ENCODE measurements at places on chromosomes 16 and 17.
A peak's percentile ranks its signal among the peaks of the same experiment; 100 is the strongest.

GRCh38 chr17:36152639-36153120 lies 23.8 kb downstream of the TBC1D3B start:
- no peak for DNase-seq

GRCh38 chr17:48023400-48024148 lies 14.0 kb downstream of the COPZ2 start:
- no peak for DNase-seq

- no peak for DNase-seq
These were observed 7.1 kb upstream of the LGALS3BP start for GRCh38 chr17:78986649-78987328.

- no peak for DNase-seq
These were observed 6.9 kb downstream of the CHD9 start for GRCh38 chr16:53061701-53062159.

DNA sequence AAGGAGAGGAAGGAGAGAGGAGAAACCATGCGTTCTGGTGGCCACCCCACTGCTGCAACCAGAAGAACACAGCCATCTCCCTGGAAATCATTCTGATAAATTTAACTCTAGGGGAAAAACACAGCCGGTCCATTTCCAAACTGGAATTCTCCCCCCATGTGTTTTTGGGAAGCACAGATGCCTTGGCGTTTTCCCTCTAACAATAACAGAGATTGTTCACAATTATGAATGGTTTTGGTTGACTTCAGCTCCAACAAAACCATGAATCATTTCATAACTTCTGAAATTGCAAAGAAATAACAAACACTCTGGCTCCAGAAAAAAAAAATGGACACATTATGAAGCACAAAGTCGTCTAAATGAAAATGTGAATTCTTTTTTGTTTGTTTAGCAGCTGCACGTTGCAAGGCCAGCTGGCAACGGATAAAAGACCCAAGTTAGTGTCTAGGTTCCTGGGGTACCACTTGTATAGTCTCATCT lies 46.2 kb downstream of the GNAO1 start:
- no peak for DNase-seq

DNA sequence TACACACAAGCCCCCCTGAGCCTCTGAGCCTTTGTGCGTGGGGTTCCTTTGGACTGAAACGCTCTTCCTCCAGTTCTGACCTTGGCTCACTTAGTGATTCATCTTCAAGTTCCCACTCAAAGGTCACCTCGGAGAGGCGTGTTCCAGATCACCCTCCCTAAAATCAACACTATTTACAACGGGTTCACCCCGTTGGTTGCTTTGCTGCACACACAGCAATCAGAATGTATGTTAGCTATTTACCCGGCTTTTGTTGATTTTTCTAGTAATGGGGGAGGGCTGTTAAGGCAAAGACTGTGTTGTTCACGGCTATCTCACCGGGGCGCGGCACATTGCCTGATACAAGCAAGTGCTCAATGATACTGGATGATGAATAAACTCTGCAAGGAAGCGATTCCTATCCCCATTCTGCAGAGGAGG lies 977 bp downstream of the NAGPA start:
- DNase-seq: no peak

GRCh38 chr16:55370762-55371482 lies 46.9 kb downstream of the IRX6 start:
- no peak for DNase-seq

GRCh38 chr17:79361873-79362771 lies 248.7 kb downstream of the RBFOX3 start:
- no peak for DNase-seq

- no peak for DNase-seq
These were observed 11.6 kb upstream of the ADGRG1 start for GRCh38 chr16:57616876-57617275.

DNA sequence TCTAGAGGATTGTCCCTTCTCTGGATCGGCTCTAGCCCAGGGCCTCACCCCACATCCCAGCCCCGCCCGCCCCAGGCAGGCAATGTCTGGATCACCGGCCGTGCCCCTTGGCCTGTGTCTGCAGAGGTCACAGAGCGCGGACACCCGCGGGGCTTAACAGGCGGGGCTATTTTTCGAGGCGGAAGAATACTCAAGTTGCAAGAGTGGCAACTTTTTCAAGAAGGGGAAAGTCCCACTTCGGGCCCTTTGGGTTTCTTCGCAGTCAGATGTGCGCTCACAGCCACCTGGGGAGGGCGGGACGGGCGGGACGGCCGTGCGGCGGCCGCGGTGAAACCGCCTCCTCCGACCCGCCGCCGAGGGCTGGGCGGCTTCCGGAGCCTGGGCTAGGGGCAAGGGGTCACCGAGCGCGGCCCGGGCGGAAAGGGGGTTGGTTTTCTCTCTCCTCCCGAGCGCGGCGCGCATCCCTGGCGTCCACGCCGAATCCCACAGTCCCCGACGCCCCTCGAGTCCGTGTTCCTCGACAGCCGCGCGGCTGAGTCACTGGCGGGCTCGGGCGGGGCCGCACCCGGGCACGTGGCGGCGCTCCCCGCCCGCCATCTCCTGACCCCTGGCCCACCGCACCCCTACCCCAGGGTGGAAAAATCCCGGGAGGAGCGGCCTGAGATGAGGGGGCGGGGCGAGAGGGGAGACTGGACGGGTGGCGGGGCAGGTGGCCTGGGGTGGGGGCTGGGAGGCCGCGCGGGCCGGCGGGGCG lies 1.2 kb upstream of the PFN1 start:
- DNase-seq: peak; percentile 37

- no peak for DNase-seq
These were observed 19.7 kb downstream of the C16orf74 start for GRCh38 chr16:85731179-85731578.

- no peak for DNase-seq
These were observed 208.1 kb downstream of the ABCC12 start for GRCh38 chr16:47947723-47948122.

DNA sequence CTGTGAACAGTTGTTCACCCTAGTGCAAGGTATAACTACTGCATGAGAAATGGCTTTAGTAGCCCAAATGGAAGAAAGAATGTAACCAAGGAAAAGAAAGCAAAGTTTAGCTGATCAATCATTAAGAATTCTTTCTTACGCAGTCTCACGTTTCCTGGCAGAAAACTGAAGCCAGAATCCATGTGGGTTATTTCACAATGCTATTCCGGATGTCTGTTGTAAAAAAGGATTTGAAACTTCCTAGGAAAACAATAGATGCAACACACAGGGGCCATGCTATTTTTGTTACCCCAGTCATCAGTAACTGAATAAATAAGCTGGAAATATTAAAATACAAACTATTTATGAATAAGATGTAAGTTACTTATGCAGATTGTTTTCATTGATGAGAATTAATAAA lies 802.5 kb downstream of the CDH8 start:
- DNase-seq: no peak

- DNase-seq: no peak
These were observed 571 bp upstream of the NME1 start for GRCh38 chr17:51152766-51153209.

- peak; percentile 90 for DNase-seq
These were observed 204.6 kb downstream of the STX8 start for GRCh38 chr17:9371019-9371418.

DNA sequence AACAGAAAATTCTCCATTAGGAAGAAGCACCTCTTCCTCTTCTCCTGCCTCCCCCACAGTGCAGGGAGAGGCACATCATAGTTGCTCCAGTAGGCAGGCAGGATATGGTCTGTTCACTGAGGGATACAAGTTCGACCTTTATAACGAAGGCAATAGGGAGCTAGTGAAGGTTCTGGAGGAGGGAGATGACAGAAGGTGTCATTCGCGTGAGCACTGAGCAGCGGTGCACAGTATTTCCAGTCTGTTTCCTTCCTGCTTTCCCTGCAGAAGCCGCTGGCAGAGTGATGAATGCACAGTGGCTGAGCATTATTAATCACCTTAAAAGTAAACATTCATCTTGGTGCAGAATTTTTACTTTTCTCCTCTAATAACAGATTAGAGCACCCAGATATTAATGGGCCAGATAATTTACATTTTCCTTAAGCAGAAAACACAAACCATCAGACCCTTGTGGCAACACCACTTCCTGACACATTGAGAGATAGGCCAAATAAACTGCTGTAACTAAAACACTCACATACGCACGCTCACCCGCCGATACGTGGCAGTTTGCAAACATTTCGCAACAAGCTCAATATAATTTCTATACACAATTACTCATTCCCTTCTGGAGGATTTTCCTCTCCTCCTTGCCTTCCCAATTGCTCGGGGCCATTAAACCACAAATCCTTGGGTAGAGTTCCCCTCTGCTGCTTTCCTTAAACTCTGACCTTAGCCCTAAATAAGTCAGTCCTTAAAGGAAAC lies 69.5 kb downstream of the AIPL1 start:
- peak; percentile 66 for DNase-seq

- no peak for DNase-seq
These were observed 49.0 kb downstream of the RTN4RL1 start for GRCh38 chr17:1976000-1976682.

DNA sequence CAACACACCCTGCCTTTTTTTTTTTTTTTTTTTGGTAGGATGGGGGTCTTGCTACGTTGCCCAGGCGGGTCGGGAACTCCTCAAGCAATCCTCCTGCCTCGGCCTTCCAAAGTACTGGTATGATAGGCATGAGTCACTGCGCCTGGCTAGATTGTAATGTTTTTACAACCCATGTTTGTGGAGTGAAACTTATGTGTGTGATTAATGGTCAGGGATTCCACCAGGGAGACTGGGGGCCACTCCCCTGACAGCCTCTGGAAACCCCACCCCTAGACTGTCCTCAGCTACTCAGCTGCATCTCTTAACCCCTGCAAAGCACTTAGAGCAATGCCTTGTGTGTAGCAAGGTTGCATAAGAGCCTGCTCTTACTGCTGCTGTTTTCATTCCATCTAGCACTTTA lies 220.5 kb downstream of the PARN start:
- peak; percentile 73 for DNase-seq

DNA sequence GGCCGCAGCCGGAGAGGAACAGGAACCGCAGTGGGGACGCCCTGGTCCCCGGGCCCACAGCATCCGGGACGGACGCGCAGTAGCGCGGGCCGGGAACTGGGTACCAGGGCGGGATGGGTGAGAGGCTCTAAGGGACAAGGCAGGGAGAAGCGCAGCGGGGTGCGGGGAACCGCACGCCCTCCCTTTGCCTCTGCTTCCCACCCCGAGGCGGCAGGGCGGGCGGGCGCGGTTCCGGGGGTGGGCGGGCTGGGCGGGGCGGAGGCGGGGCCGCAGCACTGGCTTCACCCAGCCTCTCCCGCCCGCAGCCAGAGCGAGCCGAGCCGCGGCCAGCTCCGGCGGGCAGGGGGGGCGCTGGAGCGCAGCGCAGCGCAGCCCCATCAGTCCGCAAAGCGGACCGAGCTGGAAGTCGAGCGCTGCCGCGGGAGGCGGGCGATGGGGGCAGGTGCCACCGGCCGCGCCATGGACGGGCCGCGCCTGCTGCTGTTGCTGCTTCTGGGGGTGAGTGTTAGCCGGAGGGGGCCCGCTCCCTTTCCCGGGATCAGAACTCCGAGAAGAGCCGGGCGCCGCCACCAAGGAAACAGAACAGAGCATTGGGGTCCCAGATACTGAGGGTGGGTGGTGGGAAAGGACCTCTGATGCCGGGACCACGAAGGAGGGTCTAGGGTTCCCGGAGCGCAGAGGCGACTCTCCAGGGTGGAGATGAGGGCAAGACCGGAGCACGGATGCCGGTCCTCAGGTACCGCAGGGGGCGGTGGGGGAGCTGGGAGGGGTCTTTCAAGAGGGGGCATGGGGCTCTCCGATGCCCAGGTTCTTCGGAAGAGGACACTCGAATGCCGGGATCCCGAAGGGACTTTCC lies at the start of gene NGFR:
Gene NGFR, plus strand, starts transcription at position 308 of the 856 bp plus-strand sequence. Its CDS starts 125 bp downstream, at position 433.
- no peak for DNase-seq

GRCh38 chr17:77321649-77322513 lies 181.1 kb downstream of the SEC14L1 start:
- no peak for DNase-seq

DNA sequence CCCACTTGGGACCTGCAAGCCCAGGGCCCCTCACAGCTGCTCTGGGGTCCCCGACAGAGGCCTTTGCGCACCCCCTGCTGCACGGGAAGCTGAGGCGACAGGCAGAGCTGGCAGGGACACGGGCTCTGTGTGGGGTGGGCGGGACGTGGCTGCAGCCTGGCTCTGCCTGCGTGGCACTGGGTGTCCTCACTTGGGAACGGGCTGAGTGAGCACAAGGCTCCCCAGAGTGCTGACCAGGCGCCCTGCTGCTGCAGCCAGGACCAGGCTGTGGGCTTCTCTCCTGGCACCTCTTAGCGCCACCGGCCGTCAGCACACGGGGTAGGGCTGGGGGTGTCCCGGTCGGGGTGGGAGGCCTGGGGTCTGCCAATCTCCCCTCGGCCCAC lies 6.6 kb downstream of the C1QTNF8 start:
- DNase-seq: no peak

GRCh38 chr17:33099906-33100305 lies 108.3 kb downstream of the SPACA3 start:
- DNase-seq: no peak

DNA sequence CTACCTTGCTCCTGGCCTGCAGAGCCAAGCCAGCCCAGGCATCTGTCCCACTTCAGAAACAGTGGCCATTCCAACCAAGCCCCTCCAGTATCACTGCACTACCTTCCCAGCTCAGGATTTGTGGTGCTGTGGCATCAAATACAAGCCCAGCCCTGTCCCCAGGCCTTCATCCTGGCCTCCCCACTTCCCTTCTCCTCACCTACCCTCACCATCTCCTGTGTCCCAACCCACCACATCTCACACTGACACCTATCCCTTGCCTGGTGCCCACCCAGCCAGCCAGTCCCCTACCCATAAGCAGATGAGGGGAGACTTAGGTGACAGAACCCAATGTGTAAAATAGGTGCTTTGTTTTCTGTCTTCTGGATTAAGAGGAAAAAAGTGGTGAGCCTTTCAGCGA lies 66.0 kb upstream of the CDH5 start:
- DNase-seq: no peak

DNA sequence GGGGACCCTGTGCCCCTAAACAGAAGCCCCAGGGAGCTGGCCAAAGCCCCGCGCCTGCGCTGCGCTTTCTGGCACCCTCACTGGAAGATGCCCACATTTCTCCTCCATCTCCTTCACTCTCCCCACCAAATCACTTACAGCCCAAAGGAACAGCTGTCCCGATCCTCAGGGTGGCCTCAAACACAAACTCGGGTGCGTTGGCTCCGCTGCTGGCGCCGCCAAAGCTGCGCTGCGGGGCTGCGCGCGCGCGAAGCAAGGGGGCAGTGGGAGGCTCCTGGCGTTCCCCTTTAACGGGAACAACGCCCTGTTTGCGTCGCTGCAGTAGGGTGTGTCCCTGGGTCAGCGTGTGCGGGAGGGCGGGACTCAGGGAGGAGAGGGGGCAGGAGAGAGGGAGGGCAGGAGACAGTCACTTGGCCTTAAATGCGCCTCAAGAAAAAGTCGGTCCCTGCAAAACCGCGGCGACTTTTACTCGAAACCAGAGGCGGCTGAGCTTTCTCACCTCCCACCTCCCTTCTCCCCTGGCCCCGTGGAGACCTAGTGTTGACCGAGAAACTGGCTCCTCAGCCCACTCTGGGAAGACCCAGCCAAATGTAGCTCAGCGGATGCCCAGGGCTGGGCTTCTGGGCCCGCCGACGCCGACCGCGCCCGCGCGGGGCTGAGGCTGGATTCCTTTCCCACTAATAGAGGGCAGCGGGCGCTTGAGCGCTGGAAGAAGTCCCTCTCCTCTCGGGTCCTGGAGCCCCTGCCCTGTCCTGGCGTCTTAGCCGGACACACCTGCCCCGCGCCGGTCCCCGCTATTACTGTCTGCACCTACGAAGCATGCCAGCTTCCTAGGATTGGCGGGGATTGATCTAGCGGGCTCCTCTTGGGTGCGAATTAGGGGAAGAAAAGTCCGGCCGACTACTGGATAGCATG lies 2.6 kb downstream of the PMP22 start:
- no peak for DNase-seq

All from epithelial cell of prostate (primary cell).